ENCODE measurements at places on chromosomes 12 and 14. TPM values are rescaled to one million over a fixed set of nuclear protein-coding genes. Genes with fewer than 3 reads are reported as not detected.

DNA sequence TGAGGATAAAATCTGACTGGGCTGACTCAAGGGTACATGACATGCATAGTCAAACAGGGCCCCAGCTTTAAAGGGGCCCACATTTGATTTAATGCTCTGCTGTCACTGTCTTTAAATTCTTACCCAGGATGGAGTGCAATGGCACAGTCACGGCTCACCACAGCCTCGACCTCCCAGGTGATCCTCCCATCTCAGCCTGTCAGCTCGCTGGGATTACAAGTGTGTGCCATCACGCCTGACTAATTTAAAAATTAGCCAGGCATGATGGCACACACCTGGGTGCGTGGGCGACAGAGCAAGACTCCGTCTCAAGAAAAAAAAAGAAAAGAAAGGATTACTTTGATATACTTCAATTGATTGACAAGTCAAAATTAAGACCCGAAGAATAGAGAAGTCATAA, 9.2 kb upstream of the PLBD1 start:
- no peak for DNase-seq

DNA sequence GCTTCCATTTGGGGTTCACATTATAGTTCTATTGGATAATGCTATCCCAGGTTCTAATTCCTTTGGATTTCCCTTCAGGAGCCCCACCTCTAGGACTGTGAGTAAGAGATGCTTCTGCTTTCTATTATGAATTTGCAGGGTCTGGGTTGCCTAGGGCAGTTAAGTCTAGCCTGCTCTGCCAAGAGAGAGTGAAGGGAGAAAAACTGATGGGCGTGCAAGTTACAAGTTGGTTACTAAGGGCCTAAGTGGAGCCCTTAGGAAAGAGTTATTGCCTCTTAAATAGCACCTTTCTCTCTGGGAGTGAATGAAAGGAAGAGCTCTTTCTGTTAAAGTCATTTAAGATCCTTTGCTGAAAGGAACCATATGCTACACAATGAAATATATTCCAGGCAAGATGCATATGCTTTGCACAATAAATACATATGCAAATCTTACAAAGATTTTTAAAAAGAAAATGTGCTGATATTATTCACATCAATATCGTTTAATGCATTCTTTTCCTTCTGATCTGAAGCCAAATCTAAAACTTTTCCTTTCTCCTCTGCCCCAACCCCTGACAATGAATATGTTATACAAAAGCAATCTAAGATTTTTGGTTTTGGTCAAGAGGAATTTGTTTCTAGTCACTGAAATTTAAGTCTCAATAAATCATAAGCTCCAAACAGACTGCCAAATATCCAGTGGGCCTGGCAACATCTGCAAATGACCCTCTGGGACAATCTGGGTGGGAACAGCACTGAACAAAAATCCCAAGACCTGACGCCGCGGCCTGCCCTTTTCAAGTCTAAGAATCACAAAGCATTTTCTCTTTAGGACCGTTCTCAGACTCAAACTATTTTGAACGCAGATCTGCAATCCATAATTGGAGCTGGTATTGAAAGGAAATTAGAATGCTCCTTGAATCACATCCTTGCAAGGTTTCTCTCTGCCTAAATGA, 586.7 kb downstream of the ETNK1 start:
- DNase-seq: no peak

DNA sequence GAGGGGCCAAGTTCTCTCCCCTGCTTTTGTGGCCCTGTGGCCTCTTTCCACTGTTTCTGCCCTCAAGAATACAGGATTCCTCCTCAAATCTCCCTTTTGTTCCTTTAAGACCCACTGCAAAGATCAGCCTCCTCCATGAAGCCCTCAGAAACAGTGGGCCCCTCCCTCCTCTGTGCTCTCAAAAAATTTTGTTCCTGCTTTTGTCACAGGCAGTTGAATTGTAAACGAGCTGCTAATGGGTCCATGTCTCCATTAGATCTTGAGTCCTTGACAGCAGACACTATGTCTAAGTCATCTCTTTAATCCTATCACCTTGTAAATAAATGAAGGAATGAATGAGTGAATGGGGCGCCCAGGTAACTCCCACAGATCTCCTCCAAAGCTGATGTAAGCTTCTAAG, 175.2 kb downstream of the ESRRB start:
- DNase-seq: no peak

DNA sequence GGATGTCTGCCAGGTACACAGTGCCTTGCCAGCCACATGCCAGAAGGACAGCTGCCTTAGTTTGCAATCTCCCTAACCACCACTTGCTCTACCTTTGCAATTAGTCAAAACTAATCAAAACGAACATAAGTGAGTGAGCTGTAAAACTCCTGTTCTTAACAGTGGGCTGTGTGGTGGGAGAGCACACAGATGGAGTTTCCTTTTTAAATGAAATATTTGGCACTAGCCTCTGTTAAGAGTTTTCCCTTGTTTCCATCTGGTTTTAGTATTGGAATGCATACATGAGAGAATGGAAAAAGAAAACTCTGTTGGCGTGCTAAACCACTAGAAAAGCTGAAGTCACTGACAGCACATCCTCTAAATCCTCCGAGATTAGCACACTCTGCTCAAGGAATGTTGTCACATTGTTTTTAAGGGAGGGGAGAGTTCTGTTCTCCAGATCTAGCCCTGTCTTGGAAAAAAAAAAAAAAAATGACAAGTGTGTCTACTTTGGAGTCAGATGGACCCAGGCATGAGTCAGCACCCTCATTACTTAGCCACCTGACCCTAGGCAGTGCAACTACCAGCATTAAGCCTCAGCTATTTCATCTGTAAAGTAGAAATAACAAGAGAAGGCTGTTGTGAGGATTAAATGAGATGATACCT, 83.9 kb downstream of the STXBP6 start:
- peak; percentile 38 for DNase-seq

DNA sequence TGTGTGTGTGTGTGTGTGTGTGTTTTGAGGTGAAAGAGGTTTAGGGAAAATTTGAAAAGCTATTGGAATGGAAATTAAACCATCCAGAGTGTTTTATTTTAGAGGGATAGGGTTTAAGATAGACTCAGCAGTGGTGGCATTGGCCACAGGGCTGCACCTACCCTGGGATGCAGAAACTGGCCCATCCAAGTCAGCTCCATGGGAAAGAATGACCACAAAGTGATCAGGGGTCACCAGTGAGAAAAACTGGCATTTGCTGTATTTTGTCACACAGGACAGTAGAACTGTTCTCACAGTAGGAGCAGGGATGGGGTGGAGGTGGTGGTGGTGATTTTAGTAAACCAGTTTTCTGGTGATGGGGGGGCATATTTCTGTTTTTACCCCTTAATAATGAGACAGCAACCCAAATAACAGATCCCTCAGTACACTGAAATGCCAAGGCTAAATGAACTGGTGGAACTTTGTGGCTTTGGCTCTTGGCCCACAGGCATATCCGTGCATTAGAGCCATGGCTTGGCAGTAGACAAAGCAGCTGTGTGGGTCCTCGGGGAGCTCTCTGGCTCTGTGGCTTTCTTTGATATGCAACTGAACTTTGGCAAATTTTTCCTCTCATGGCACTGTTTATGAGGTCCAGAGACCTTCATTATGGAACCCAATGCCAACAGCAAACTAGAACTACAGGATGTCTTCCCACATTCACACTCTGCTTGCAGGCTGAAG, 348.3 kb downstream of the ZFP36L1 start:
- DNase-seq: peak; percentile 38

DNA sequence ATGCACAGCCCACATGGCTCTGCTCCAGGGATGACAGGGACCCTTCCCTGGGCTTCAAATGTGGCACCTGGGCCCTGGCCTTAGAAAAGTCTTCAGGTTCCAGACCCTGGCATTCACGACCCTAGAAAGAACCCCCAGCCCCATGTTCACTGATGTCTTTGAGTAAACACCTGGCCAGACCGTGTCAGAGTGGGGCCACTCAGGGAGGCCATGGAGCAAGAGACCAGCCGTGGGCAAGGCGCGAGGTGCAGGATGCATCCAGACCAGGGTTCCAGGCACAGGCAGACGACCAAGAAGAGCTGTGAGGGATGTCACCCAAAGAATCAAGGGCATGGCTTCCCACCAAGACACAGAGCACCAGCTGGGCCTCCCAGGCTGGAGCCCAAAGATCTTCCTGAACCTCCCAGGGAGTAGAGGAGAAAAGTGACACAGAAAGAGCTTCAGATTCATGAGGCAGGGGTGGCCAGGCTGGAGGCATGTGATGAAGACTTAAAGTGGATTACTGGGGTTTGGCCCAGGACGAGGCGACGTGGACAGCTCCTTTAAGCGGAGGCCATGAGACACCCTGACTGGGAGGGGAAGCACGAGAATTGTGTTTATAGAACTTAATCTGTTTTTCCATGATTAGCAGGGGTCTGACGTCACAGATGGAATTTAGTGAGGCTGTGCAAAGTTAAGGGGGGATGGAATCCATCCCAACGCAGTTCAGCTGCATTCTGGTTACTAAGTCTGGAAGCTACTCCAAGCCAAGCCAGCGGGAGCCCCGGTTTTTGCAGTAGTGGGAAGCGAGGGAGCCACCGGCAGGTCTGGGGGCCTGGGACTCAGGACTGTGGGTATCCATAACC, 61.6 kb downstream of the ARL6IP4 start:
- DNase-seq: no peak

GRCh38 chr12:93568091-93568490, 4.4 kb upstream of the SOCS2 start:
- no peak for DNase-seq

DNA sequence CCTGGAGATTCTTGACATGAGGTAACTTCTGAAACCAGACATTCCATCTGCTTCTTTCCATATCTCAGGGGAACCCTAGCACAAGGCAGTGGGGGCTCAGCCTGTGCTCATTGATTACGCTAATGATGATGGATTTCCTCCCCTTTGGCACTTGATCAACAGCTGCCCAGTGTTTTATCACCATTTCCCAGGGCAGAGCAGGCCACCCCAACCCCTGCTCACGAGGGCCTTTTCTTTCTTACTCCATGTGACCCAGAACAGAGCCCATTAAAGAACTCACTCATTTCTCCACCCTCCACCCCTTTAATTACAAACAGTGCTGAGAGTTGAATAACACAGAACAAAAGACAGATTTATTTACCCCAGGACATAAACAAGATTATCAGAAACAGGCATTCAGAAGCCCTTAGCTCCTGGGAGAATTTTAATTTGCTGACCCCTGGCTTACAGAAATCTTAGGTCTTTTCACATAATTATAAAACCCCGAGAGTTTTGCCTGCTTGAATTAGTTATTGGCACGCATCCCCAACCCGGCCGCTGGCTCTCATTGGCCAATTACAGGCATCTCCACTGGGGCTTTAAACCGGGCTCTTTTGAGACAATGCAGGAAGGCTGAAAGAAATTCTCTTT, 32.0 kb upstream of the CCDC60 start:
- DNase-seq: no peak

- DNase-seq: peak; percentile 61
Measured at GRCh38 chr14:75299059-75299458, 20.4 kb downstream of the FOS start.

The SLC35F4 gene
- not detected for total RNA-seq

The CCNB1IP1 gene
- total RNA-seq: 41.0 TPM

The KIF21A gene
- total RNA-seq: 40.0 TPM

The OR4K15 gene
- total RNA-seq: not detected

The MANSC4 gene
- not detected for total RNA-seq
